ENCODE measurements at places on chromosomes 3 and 15. TPM values are rescaled to one million over a fixed set of nuclear protein-coding genes. Genes with fewer than 3 reads are reported as not detected.

Gene PIERCE2
- total RNA-seq: 1.3 TPM

Gene CFAP20DC
- 2.0 TPM for total RNA-seq

DNA sequence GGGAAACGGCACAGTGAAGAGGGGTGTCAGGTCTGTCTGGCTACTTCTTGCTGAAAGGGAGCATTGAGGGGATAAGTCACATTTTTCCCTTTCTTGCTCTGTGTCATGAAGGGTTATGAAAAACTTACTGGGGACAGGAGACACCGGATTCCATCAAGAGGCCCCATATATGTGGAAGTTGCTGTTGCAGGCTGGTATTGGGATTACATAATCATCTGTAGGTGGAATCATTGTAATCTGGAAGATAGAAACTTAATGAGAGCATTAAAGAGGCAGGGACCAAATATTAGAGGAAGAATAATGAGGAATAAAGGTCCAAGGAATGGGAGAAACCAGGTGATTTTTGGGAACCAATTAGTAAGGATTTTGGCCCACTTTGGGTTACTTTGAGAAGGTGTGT lies 4.2 kb upstream of the TCAIM start:
- no peak for DNase-seq
- peaks cover 12% of the 10 kb centered on the region for H3K4me1 ChIP-seq
- peaks cover 11% of the 10 kb centered on the region for H3K27me3 ChIP-seq

Gene MAP1A
- total RNA-seq: 136 TPM

Gene IFRD2
- total RNA-seq: 72.4 TPM

Gene METTL6
- 19.7 TPM for total RNA-seq

Gene ESYT3
- total RNA-seq: not detected

DNA sequence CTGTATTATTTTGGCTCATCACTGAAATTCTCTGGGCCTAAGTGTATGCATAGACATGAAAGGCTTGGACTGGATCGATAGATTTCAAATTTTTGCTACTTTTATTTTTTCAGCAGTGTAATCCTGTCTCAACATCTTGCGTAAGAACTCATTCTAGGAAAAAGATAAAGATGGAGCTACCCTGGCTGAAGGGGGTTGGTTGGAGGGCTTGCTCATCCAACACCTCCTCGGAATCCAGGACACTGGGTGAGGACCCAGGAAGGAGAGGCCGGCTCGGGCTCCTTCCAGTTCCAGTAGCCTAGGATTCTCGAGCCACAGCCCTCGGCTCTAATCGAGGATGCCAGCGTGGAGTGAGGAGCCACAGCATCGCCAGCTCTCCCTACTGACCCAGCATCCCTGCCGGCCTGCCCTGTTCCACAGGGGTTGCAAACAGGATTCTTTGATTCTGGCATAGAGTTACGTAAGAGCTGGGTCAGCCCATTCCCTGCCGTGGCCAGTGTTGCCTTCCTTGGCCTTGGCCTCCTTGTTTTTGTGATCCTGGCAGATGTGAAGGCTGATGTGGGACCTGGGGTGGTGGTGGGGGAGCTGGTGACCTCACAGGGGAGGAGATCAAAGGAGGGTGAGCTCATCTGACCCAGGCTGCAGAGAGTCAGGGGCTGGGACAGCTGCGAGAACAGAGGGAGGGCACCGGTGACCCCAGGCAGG lies 149.5 kb downstream of the ALDH1A2 start:
- H3K36me3 ChIP-seq: no peaks in the 10 kb centered on the region
- 0 out of 2 replicates have a peak, but pooled peaks cover 2% of the 10 kb centered on the region for H3K4me1 ChIP-seq
- H3K27ac ChIP-seq: no peak overlapping the region
- peaks cover 13% of the 10 kb centered on the region for H3K27me3 ChIP-seq

Gene PRKCD
- total RNA-seq: 19.1 TPM

Gene ASB14
- total RNA-seq: not detected

- H3K27me3 ChIP-seq: peaks cover 65% of the 10 kb centered on the region
- H3K4me1 ChIP-seq: no peaks in the 10 kb centered on the region
- no peak within 1 kb of the TSS for H3K27ac ChIP-seq
- H3K36me3 ChIP-seq: no peaks in the 10 kb centered on the region
- no peak within 1 kb of the TSS for H3K4me3 ChIP-seq
- no peak for DNase-seq
Measured at GRCh38 chr3:45795882-45796765, at the start of gene SLC6A20. Gene SLC6A20 (minus strand): TSS chr3:45796536. CDS start chr3:45796419, 117 bp downstream.

Gene RTP3
- not detected for total RNA-seq

- no peak overlapping the region for H3K27ac ChIP-seq
- H3K4me3 ChIP-seq: no peak overlapping the region
- no peak for DNase-seq
- H3K4me1 ChIP-seq: peaks cover 18% of the 10 kb centered on the region
- no peaks in the 10 kb centered on the region for H3K27me3 ChIP-seq
- no peaks in the 10 kb centered on the region for H3K36me3 ChIP-seq
Measured at GRCh38 chr15:77889009-77889806, 188.3 kb downstream of the TBC1D2B start.

- peak overlapping the region; percentile 39 for H3K27ac ChIP-seq
- H3K4me3 ChIP-seq: no peak overlapping the region
- H3K27me3 ChIP-seq: no peaks in the 10 kb centered on the region
- peaks cover 79% of the 10 kb centered on the region for H3K4me1 ChIP-seq
- H3K36me3 ChIP-seq: 0 out of 2 replicates have a peak, but pooled peaks cover 10% of the 10 kb centered on the region
Measured at GRCh38 chr15:39628546-39629257, 47.8 kb downstream of the THBS1 start.

Gene RBMS3
- total RNA-seq: 25.2 TPM

Gene CLDN16
- not detected for total RNA-seq

GRCh38 chr3:12910356-12911099 lies 69.2 kb upstream of the RPL32 start:
- no peaks in the 10 kb centered on the region for H3K27me3 ChIP-seq
- no peak overlapping the region for H3K4me3 ChIP-seq
- H3K36me3 ChIP-seq: no peaks in the 10 kb centered on the region
- DNase-seq: no peak
- H3K4me1 ChIP-seq: no peaks in the 10 kb centered on the region

DNA sequence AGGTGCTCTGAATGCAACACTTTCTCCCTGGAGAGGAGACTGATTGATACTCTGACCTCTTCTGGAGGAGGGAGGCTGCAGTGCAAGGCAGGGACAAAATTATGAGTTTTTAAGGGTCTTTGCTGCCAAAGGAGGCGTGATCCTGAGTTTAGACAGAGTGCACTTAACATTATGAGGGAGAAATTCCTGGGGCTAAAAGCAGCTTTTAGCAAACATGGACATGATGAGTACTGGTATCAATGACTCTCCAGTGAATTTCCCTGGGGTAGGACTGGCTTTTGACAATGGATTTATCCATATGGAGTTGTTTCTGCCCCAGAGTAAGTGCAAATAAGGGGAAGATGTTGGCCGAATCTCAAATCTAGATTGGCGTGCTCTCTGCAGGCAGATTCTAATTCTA lies 133.1 kb downstream of the THSD4 start:
- no peak overlapping the region for H3K4me3 ChIP-seq
- peaks cover 27% of the 10 kb centered on the region for H3K4me1 ChIP-seq
- no peak overlapping the region for H3K27ac ChIP-seq
- DNase-seq: no peak

GRCh38 chr15:79592126-79592525 lies 160.0 kb downstream of the MINAR1 start:
- no peak overlapping the region for H3K27ac ChIP-seq
- no peak for DNase-seq

GRCh38 chr3:28699283-28699682 lies 350.7 kb upstream of the AZI2 start:
- no peaks in the 10 kb centered on the region for H3K27me3 ChIP-seq
- H3K4me1 ChIP-seq: no peaks in the 10 kb centered on the region
- no peak overlapping the region for H3K27ac ChIP-seq
- no peak for DNase-seq
- no peaks in the 10 kb centered on the region for H3K36me3 ChIP-seq

GRCh38 chr3:36957063-36957462 lies 12.2 kb upstream of the TRANK1 start:
- H3K36me3 ChIP-seq: no peaks in the 10 kb centered on the region
- DNase-seq: no peak
- peaks cover 22% of the 10 kb centered on the region for H3K4me1 ChIP-seq
- peaks cover 17% of the 10 kb centered on the region for H3K27me3 ChIP-seq

DNA sequence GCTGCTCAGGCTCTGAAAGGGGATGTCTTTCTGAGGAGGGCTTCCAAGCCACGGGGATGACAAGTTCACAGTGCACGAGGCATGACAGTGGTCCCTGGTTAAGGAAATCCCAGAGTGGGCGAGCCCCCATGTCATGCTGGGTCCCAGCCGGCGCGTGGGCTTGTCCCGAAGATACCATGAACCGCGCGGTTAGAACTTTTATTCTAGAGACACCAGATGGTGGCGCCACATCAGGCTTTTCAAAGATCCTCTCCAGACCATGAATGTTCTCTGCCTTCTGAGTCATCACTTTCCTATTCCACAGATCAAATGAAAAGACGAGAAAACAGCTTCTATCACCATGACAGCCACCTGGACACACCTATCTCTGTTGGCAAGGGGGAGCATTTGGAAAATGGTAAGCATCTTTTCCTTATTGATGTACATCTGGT lies 227.8 kb upstream of the LYSMD4 start:
- no peaks in the 10 kb centered on the region for H3K4me1 ChIP-seq
- H3K36me3 ChIP-seq: no peaks in the 10 kb centered on the region
- peaks cover 5% of the 10 kb centered on the region for H3K27me3 ChIP-seq

DNA sequence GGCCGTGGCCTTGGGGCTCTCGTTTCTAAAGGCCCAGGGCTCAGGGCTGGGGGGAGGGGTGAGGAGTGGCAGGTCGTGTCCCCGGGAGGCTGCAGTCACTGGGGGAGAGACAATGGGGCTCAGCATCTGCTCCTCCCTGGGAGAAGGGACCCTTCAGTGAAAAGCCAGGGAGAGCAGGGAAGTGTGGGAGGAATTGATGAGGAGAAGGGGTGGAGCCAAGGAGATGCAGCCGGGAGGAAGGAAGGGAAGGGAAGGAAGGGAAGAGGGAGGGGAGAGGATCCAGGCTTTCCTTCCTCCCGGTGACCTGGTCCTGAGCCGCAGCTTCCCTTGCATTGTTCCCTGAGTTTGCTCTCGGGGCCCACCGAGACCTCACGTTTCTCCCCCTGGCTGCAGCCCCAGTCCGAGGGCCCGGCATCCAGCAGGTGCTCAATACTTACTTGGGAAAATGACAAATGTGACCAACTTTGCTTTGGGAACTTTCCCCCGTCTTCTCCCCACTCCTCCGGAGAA lies 1.4 kb upstream of the ZNF710 start:
- peak; percentile 6 for DNase-seq
- peaks cover 46% of the 10 kb centered on the region for H3K4me1 ChIP-seq
- peaks cover 4% of the 10 kb centered on the region for H3K27me3 ChIP-seq
- no peaks in the 10 kb centered on the region for H3K36me3 ChIP-seq
- peak overlapping the region; percentile 79 for H3K27ac ChIP-seq

Gene UBA3
- total RNA-seq: 60.7 TPM

- H3K36me3 ChIP-seq: no peaks in the 10 kb centered on the region
- no peak for DNase-seq
- H3K4me3 ChIP-seq: no peak overlapping the region
- no peak overlapping the region for H3K27ac ChIP-seq
- peaks cover 28% of the 10 kb centered on the region for H3K4me1 ChIP-seq
Measured at GRCh38 chr15:82847703-82848102, 38.3 kb downstream of the WHAMM start.

Gene ABI3BP
- total RNA-seq: 13.3 TPM

Gene PSTPIP1
- 0.42 TPM for total RNA-seq

DNA sequence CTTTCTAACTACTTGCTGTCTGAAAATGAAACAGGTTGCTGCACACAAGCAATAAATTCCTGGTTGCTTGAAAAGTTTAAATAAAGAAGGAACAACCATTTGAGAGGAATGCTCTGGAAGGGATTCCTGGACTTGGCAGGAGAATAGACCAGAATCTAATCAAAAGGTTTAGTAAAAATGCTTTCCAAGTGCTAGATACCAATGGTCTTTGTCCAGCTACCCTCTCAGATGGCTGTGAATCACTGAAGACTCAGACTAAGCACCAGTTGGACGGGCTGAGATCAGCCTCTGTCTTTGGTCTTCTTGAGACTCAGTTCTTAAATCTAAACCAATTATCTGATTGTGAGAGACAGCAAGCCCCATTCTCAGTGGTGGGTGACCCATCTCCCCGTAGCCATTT lies 27.7 kb upstream of the LPP start:
- H3K27ac ChIP-seq: no peak overlapping the region
- DNase-seq: peak; percentile 28
- H3K36me3 ChIP-seq: no peaks in the 10 kb centered on the region
- peaks cover 42% of the 10 kb centered on the region for H3K4me1 ChIP-seq
- no peaks in the 10 kb centered on the region for H3K27me3 ChIP-seq

DNA sequence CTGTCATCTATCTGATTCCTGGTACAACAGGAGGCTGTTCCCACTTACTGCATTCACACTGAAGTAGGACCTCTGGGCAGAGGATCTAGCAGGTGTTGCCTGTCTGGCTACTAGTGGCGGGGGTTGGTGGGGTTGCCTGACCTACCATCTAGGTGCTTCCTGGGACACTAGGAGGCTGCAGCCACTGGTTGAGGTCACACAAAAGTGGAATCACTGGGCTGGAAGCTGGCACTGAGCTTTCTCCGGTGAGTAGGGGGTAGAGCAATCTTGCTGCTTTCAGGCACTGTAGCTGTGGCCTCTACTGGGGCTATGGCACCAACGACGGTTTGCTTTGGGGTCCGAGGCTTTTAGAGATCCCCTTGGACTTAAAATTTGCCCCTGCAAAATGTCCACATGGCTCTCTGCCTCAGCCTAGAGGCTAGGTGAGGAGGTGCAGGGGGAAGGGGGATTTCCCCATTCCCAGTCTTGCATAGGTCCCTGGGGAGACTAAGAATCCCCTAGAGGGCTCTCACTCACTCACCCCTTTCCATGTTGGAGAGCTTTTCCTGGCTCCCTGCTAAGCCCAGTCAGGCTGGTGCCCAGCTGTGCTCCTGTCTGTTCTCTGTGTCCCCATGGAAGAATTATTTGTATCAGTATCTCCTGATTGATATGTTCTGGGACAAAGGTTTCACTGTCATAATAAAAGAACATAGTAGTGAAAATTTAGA lies 397.7 kb upstream of the EPHA6 start:
- H3K27me3 ChIP-seq: no peaks in the 10 kb centered on the region
- no peak overlapping the region for H3K27ac ChIP-seq
- no peaks in the 10 kb centered on the region for H3K36me3 ChIP-seq
- no peaks in the 10 kb centered on the region for H3K4me1 ChIP-seq

DNA sequence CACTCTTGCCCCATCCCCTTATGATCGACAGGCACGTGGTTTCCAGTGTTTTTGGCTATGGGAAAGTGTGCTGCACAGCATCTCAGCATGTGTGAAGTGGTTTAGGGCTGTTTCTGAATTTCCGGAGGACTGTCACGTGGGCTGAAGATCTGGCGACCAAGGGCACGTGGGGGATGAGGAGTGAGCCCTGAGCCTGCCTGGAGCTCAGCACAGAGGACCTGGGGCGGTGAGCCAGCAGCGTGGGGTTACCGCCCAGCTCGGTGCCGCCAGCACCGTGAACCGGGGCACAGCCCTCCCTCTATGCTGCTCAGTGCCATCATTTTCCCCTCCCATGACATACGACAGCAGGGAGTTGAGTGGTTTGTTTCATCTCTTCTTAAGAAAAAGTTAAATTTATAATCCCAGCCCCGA lies 150.2 kb downstream of the DNAJB8 start:
- no peak overlapping the region for H3K4me3 ChIP-seq
- no peaks in the 10 kb centered on the region for H3K4me1 ChIP-seq
- DNase-seq: no peak
- H3K27ac ChIP-seq: no peak overlapping the region
- no peaks in the 10 kb centered on the region for H3K36me3 ChIP-seq

- peaks cover 3% of the 10 kb centered on the region for H3K27me3 ChIP-seq
- no peaks in the 10 kb centered on the region for H3K36me3 ChIP-seq
- H3K4me3 ChIP-seq: no peak overlapping the region
- H3K27ac ChIP-seq: no peak overlapping the region
- DNase-seq: no peak
Measured at GRCh38 chr3:81339040-81339845, 422.2 kb downstream of the GBE1 start.

Data from HFFc6 (cell line).